Caco-2 (cell line): ENCODE measurements at places on chromosomes 11 and 22.

DNA sequence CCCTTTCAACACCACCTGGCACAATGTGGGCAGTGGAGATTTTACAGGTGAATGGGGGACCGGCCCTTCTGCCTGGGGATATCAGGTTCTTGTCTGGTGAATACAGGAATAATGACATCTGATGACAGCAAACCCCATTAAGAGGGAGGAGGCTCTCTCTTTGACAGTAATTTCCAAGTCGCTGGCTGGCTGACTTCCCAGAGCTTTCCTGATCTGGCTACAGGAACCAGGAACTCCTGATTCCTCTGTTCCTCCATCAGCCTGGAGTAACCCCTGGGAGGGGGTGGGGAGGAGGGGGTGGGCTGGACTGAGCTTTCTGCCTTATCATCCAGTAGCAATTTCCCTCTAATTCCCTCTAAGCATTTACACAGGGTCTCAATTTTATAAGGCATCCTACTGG lies 3.7 kb upstream of the MIEF1 start:
- H3K4me1 ChIP-seq, result peaks cover 9% of the 10 kb centered on the region
- no peaks in the 10 kb centered on the region for H3K36me3 ChIP-seq
- no peak overlapping the region for H3K4me3 ChIP-seq

GRCh38 chr11:8775332-8775731 lies 92.7 kb downstream of the RPL27A start:
- peak; percentile 32 for DNase-seq
- H3K4me1 ChIP-seq, result peaks cover 25% of the 10 kb centered on the region
- H3K4me3 ChIP-seq, result no peak overlapping the region
- H3K27ac ChIP-seq, result peak overlapping the region; percentile 67
- H3K27me3 ChIP-seq, result no peaks in the 10 kb centered on the region

DNA sequence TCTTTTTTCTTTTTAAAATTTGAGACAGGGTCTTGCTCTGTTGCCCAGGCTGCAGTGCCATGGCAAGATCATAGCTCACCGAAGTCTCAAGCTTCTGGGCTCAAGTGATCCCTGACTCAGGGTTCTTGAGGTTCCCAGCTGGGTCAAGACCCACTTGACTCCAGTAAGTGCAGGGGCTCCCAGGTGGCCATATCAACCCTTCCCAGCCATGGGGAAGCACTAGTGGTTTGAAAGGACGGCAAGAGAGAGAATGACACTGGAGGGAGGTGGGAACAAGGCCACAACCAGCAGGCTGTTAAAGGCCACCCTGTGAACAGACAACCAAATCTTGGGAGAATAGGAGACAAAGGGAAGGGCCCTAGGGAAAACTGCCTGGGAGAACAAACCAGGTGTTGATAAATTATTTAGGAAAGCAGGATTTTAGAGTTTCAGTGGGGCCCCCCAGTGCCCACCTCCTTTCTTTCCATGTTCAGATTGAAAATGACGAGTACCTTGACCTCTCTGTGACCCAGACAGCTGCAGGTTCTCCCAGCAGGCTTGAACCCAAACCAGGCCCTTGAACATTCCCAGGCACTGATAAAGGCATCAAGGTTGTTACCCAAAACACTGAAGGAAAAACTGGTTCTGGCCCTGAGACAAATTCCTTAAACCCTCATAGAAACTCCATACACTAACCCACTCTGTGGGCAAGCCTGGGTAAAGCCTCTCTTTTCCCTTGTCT lies 28.8 kb downstream of the KLHL22 start:
- H3K27ac ChIP-seq, result no peak overlapping the region
- no peak for DNase-seq
- H3K4me3 ChIP-seq, result no peak overlapping the region

DNA sequence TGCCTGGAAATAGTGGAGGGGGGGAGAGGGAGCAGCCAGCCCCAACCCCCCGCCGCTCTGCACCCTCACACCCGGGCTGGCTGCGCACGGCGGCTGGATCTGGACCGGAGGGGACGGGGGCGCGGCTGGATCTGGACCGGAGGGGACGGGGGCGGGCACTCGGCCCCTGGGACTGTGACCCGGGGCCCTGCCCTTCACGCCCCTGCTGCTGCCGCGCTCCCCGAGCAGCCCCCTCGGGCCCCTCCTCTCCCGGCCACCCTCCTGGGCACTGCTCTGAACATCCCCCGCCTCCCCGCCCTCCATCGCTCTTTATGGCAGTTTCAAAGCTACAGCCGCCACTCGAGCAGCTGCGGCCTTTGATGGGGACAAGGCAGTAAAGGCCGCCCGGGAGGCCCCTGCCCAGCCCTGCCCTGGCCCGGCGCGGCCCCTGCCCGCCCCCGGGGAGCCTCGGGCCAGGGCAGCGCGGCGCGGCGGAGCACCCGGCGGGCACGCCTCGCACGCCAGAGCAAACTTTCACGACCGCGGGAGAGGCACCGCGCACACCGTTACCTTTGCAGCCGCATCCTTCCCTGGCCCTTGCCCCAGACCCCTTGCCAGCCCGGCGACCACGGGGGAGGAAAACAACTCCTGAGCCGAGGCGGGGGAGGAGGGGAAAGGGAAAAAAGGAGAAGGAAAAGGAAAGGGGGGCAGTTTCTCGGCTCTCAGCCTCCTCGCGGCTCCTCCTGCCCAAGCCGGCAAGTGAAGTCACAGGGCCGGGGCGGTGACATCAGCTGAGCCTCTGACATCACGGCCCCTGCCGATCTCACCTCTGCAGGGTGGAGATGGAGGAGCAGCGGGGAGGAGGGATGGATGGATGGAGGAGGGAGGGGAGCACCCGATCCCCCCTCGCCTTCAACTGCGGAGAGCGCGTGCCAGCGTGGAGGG lies 13.1 kb upstream of the TCF20 start:
- peak; percentile 86 for DNase-seq
- peaks cover 78% of the 10 kb centered on the region for H3K4me1 ChIP-seq
- no peaks in the 10 kb centered on the region for H3K27me3 ChIP-seq
- H3K27ac ChIP-seq, result peak overlapping the region; percentile 22
- 0 out of 2 replicates have a peak, but pooled peaks cover 2% of the 10 kb centered on the region for H3K36me3 ChIP-seq
